ENCODE measurements at places on chromosomes 12 and 14.

DNA sequence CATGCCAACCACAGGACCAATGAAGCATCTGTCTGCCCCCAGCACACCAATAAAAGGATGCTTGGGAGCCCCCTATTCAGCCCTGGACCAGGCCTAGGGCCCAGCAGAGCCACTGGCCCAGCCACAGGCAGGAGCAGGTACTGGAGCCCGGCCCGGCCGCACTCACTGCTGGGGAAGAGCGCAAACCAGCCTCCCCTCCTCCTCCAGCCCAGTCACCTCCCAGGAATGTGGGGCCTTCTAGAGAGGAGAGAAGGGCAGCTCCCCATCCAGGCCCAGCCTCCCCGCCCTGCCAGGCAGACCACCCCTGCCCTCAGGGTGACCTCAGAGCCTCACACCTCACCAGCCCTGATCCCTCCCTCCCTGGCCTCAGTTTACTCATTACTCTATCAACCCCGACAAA, 56.2 kb downstream of the CCNK start:
- DNase-seq: no peak

GRCh38 chr12:121446750-121447149, 46.8 kb downstream of the RNF34 start:
- no peak for DNase-seq

- no peak for DNase-seq
Measured at GRCh38 chr14:71267691-71268090, 360.4 kb downstream of the PCNX1 start.

- no peak for DNase-seq
Measured at GRCh38 chr14:59564366-59564765, 12.2 kb downstream of the CCDC175 start.

- no peak for DNase-seq
Measured at GRCh38 chr14:32824195-32824594, 114.5 kb upstream of the NPAS3 start.

DNA sequence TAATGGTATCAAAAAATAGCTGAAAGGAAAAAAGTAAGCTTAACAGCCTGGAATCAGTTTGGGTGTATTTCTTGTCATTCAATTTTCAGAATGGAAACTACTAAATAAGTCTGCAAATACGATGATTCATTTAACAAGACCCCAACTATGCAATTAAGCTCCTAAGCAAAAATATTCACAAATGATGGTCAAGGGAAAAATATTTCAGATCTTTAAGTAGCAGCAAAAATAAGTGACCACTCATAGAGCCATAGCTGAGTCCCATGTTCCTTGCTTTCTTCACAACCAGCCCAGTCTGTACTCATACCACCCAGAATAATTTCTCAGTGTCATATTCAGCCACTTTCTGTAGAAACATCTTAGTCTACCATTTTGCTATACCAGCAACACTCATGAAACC, 185.4 kb downstream of the PPM1H start:
- DNase-seq: no peak

Measured in activated T-cell treated with anti-CD3 and anti-CD28 coated beads for 24 hours (primary cell).